H9 (cell line): ENCODE measurements at places on chromosomes 11 and 22. TPM values are rescaled to one million over a fixed set of nuclear protein-coding genes. Genes with fewer than 3 reads are reported as not detected.

DNA sequence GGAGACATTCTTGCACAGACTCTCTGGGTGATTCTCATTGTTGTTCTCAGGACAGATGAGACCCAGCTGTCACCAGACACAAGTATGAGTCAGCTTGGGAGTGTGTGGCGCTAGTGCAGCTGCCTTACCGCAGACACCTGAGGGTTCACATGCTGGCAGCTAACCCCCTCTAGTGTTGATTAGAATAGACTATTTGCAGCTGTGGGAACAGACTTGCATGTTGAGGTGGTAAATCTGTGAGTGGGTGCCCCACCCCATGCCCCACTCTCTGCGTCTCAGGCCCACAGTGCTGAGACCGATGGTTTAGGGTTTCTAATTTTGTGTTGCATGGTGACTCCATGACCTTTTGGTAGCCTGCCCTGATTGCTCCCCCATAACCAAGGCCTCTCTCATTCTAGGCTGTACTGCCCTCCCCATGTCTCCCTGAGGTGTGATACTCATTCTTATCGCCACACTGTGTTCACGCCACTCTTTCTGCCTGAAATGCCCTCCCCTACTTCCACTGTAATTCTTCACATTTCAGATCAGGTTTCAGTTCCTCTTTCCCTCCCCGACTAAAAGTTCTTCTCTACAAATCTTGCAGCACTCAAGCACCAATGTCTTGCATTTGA lies 73.7 kb upstream of the KIRREL3 start:
- no peaks in the 10 kb centered on the region for H3K36me3 ChIP-seq
- H3K4me3 ChIP-seq, result no peak overlapping the region
- H3K4me1 ChIP-seq, result peaks cover 3% of the 10 kb centered on the region; the same call in 1 of the 2 replicates
- H3K27ac ChIP-seq, result no peak overlapping the region
- no peaks in the 10 kb centered on the region for H3K27me3 ChIP-seq

GRCh38 chr22:41504397-41504796 lies 35.5 kb downstream of the ACO2 start:
- no peak for DNase-seq
- no peak overlapping the region for H3K4me3 ChIP-seq
- no peak overlapping the region for H3K27ac ChIP-seq
- peaks cover 17% of the 10 kb centered on the region; the same call in 2 of the 3 replicates for H3K36me3 ChIP-seq
- no peaks in the 10 kb centered on the region for H3K27me3 ChIP-seq

The NEFH gene
- 5.7 and 5.8 TPM in 2 replicates for total RNA-seq

The SSTR3 gene
- total RNA-seq, result 0.68 and 0.72 TPM in 2 replicates

- no peak overlapping the region for H3K4me3 ChIP-seq
- no peak overlapping the region for H3K27ac ChIP-seq
- H3K27me3 ChIP-seq, result no peaks in the 10 kb centered on the region
- no peaks in the 10 kb centered on the region for H3K36me3 ChIP-seq
These were observed 59.2 kb downstream of the CACNG2 start for GRCh38 chr22:36644333-36644757.

The INPP5J gene
- total RNA-seq, result 4.7 and 4.9 TPM in 2 replicates

GRCh38 chr11:76185931-76186401 lies 20.3 kb downstream of the WNT11 start:
- H3K36me3 ChIP-seq, result no peaks in the 10 kb centered on the region; the same call in 2 of the 3 replicates
- H3K4me3 ChIP-seq, result no peak overlapping the region
- DNase-seq, result no peak
- no peaks in the 10 kb centered on the region for H3K4me1 ChIP-seq
- no peak overlapping the region for H3K27ac ChIP-seq
- no peaks in the 10 kb centered on the region for H3K27me3 ChIP-seq

DNA sequence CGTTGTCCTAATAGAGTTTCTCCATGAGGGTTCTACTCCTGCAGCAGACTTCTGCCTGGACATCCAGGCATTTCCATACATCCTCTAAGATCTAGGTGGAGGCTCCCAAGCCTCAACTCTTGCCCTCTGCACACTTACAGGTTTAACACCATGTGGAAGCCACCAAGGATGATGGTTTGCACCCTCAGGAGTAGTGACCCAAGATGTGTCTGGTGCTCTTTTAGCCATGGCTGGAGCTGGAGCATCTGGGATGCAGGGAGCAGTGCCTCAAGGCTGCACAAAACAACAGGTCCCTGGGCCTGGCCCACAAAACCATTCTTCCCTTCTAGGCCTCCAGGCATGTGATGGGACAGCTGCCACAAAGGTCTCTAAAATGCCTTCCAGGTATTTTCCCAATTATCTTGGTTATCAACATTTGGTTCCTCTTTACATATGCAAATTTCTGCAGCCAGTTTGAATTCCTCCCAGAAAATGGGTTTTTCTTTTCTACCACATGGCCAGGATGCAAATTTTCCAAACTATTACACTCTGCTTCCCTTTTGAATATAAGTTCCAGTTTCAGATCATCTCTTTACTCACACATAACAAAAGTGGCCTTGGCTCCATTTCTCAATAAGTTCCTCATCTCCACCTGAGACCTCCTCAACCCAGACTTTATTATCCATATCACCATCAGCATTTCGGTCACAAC lies 69.5 kb upstream of the GNAZ start:
- DNase-seq, result no peak
- H3K4me3 ChIP-seq, result no peak overlapping the region
- no peaks in the 10 kb centered on the region for H3K27me3 ChIP-seq

DNA sequence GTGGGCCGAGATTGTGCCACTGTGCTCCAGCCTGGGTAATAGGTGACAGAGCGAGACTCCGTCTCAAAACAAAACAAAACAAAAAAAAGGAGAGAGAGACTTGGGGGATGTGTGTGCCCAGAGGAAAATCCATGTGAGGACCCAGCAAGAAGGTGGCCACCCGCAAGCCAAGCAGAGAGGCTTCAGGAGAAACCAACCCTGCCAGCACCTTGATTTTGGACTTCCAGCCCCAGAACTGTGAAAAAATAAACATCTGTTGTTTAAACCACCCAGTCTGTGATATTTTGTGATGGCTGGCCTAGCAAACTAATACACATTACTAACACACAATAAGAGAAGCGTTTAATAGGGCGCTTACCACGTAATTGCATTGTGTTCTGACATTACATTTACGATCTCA lies 21.2 kb downstream of the TXN2 start:
- H3K4me1 ChIP-seq, result peaks cover 2% of the 10 kb centered on the region
- no peak overlapping the region for H3K4me3 ChIP-seq
- H3K36me3 ChIP-seq, result no peaks in the 10 kb centered on the region; the same call in 2 of the 3 replicates
- H3K27ac ChIP-seq, result no peak overlapping the region
- DNase-seq, result no peak

DNA sequence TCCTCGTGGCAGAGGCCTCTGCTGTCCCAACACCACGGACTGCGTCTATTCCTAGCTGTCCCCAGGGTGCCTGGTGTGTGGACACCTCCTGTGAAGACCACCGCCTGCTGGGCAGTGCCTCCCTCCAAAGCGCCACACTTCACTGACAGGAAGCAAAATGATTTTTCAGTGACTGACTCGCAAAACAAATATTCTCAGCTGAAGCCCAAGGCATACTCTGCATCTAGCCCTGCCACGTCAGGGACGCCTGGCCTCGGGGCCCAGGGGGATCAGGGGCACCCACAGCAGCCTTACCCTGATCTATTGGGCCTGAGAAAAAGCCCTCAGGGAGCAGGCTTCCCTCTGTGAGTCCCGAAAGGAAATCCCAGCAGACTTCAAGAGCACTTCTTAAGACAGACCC lies 2.2 kb downstream of the BRD1 start:
- DNase-seq, result no peak
- H3K36me3 ChIP-seq, result peaks cover 65% of the 10 kb centered on the region
- H3K27ac ChIP-seq, result no peak overlapping the region
- H3K27me3 ChIP-seq, result no peaks in the 10 kb centered on the region
- peak overlapping the region; percentile 82 for H3K4me3 ChIP-seq

GRCh38 chr11:96294289-96294688 lies 48.7 kb downstream of the MAML2 start:
- H3K4me1 ChIP-seq, result peaks cover 2% of the 10 kb centered on the region; the same call in 1 of the 2 replicates
- no peak for DNase-seq
- H3K4me3 ChIP-seq, result no peak overlapping the region
- H3K27ac ChIP-seq, result no peak overlapping the region

- no peak for DNase-seq
- no peak overlapping the region for H3K4me3 ChIP-seq
- H3K36me3 ChIP-seq, result peaks cover 6% of the 10 kb centered on the region
- H3K27ac ChIP-seq, result no peak overlapping the region
- H3K4me1 ChIP-seq, result no peaks in the 10 kb centered on the region
These were observed 90.0 kb downstream of the CDKN1C start for GRCh38 chr11:2795491-2795991.

The SLC22A6 gene
- not detected in 2 replicates for total RNA-seq

GRCh38 chr22:45136594-45136993 lies 27.1 kb upstream of the NUP50 start:
- DNase-seq, result no peak
- H3K36me3 ChIP-seq, result peaks cover 14% of the 10 kb centered on the region
- no peak overlapping the region for H3K27ac ChIP-seq
- H3K27me3 ChIP-seq, result no peaks in the 10 kb centered on the region

GRCh38 chr11:45578316-45578715 lies 87.1 kb downstream of the CHST1 start:
- no peak overlapping the region for H3K27ac ChIP-seq
- H3K4me1 ChIP-seq, result no peaks in the 10 kb centered on the region; the same call in 1 of the 2 replicates
- no peak overlapping the region for H3K4me3 ChIP-seq
- H3K27me3 ChIP-seq, result no peaks in the 10 kb centered on the region
- no peaks in the 10 kb centered on the region for H3K36me3 ChIP-seq

The MIOX gene
- total RNA-seq, result 1.4 and 1.5 TPM in 2 replicates

GRCh38 chr11:1869427-1870325 lies 16.8 kb downstream of the LSP1 start:
- no peaks in the 10 kb centered on the region for H3K36me3 ChIP-seq
- no peaks in the 10 kb centered on the region for H3K4me1 ChIP-seq
- no peaks in the 10 kb centered on the region for H3K27me3 ChIP-seq
- H3K27ac ChIP-seq, result no peak overlapping the region
- no peak for DNase-seq

- no peak overlapping the region for H3K4me3 ChIP-seq
- DNase-seq, result peak; percentile 64
- H3K4me1 ChIP-seq, result peaks cover 3% of the 10 kb centered on the region; the same call in 1 of the 2 replicates
- no peaks in the 10 kb centered on the region for H3K27me3 ChIP-seq
These were observed 26.8 kb upstream of the RAG1 start for GRCh38 chr11:36540998-36541397.

DNA sequence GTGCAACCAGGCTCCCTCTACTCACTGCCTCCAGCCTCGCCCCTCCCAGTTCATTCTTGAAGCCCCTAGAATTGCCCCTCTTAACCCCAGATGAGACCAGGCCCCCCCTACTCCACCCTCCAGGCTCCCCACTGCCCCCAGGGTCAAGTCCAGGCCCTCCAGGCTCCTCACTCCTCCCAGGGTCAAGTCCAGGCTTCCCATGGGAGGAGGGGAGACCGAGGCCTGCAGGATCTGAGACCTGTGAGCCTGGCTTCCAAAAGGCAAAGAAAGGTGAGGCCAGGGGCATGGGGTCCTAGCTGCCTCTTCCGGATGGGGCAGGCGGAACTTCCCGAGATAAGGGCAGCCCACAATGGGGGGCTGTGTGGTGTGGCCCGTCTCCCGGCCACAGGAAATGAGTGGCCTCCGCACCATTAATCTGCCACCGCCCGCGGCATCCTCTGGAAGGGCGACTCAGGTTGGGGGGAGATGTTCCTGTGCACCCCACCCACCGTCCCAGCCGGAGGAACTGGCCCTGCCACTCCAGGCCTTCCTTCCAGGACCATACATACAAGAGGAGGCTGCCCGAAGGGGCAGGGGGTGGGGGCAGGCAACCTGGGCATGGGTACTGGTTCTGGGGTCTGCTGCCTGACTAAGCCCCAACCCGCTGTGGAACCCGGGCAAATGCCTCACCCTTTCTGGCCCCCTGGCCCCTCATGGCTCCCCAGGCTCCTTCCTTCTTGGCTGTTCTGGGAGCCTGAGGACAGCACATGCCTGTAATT lies 35.1 kb upstream of the WNT11 start:
- DNase-seq, result no peak
- no peaks in the 10 kb centered on the region for H3K36me3 ChIP-seq
- no peaks in the 10 kb centered on the region; the same call in 1 of the 2 replicates for H3K27me3 ChIP-seq
- no peak overlapping the region for H3K27ac ChIP-seq
- H3K4me3 ChIP-seq, result no peak overlapping the region

The C22orf15 gene
- 0.81 and 1.8 TPM in 2 replicates for total RNA-seq

The CCDC116 gene
- total RNA-seq, result 0.22 and 0.63 TPM in 2 replicates

DNA sequence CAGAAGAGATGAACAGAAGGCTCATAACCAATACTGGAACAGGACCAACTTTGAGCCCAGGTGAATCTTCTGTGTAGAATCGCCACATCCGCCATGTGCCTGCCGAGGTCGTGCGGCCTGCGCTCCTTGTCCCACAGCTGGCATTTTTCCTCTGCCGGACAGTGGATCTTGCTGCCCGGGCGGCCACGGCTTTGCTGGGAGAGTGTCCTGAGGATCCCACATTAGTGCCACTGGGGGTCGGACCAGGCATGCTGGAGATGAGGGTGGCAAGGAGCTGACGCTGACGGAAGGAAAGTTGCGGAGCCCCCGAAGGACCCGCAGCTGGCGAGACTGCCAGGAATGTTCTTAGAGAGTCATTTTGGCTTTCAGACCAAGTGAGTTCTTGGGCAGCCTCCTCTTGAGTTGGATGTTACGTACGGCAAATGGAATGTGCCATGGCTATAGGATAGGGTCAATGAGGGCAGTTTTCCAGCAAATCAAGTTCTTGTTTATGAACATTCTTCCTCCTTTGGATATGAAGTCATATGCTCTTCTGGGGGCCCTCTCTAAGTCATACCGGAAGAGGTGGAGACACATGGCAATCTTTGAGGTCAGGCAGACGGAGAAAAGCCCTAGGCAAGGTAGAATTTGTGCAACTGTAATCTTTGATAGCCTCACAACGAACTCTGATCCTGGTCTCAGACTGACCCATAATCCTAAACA lies 57.4 kb upstream of the NUP160 start:
- no peak overlapping the region for H3K4me3 ChIP-seq
- no peaks in the 10 kb centered on the region for H3K36me3 ChIP-seq
- no peaks in the 10 kb centered on the region for H3K27me3 ChIP-seq
- no peak overlapping the region for H3K27ac ChIP-seq

- H3K27ac ChIP-seq, result no peak overlapping the region
- no peaks in the 10 kb centered on the region for H3K4me1 ChIP-seq
These were observed 22.2 kb upstream of the MUC5B start for GRCh38 chr11:1200611-1201191.

- H3K27me3 ChIP-seq, result no peaks in the 10 kb centered on the region
- no peaks in the 10 kb centered on the region for H3K4me1 ChIP-seq
- no peak for DNase-seq
- H3K36me3 ChIP-seq, result peaks cover 17% of the 10 kb centered on the region
- H3K27ac ChIP-seq, result no peak overlapping the region
These were observed 1495.9 kb downstream of the BRD1 start for GRCh38 chr22:48331691-48332220.

- H3K27me3 ChIP-seq, result no peaks in the 10 kb centered on the region
- no peaks in the 10 kb centered on the region for H3K36me3 ChIP-seq
- H3K27ac ChIP-seq, result no peak overlapping the region
- H3K4me1 ChIP-seq, result peaks cover 11% of the 10 kb centered on the region; the same call in 1 of the 2 replicates
These were observed 110.2 kb downstream of the TRIM29 start for GRCh38 chr11:120027546-120028180.

- no peak overlapping the region for H3K27ac ChIP-seq
- peaks cover 66% of the 10 kb centered on the region for H3K36me3 ChIP-seq
- H3K4me1 ChIP-seq, result no peaks in the 10 kb centered on the region
- H3K4me3 ChIP-seq, result no peak overlapping the region
These were observed 13.4 kb downstream of the NADSYN1 start for GRCh38 chr11:71466358-71466757.

- peaks cover 5% of the 10 kb centered on the region for H3K4me1 ChIP-seq
- H3K27me3 ChIP-seq, result no peaks in the 10 kb centered on the region
- H3K27ac ChIP-seq, result no peak overlapping the region
These were observed 56.1 kb upstream of the POU2AF1 start for GRCh38 chr11:111435046-111435698.

The RRM1 gene
- total RNA-seq, result 132 and 138 TPM in 2 replicates

GRCh38 chr11:25319127-25319526 lies 822.3 kb downstream of the LUZP2 start:
- no peak overlapping the region for H3K27ac ChIP-seq
- no peak for DNase-seq
